ENCODE measurements at places on chromosomes 16 and 17.

GRCh38 chr16:61261315-61261714 is 774.9 kb downstream of the CDH8 start:
- DNase-seq: no peak

- DNase-seq: no peak
Measured at GRCh38 chr17:611202-611601, 103.4 kb downstream of the VPS53 start.

DNA sequence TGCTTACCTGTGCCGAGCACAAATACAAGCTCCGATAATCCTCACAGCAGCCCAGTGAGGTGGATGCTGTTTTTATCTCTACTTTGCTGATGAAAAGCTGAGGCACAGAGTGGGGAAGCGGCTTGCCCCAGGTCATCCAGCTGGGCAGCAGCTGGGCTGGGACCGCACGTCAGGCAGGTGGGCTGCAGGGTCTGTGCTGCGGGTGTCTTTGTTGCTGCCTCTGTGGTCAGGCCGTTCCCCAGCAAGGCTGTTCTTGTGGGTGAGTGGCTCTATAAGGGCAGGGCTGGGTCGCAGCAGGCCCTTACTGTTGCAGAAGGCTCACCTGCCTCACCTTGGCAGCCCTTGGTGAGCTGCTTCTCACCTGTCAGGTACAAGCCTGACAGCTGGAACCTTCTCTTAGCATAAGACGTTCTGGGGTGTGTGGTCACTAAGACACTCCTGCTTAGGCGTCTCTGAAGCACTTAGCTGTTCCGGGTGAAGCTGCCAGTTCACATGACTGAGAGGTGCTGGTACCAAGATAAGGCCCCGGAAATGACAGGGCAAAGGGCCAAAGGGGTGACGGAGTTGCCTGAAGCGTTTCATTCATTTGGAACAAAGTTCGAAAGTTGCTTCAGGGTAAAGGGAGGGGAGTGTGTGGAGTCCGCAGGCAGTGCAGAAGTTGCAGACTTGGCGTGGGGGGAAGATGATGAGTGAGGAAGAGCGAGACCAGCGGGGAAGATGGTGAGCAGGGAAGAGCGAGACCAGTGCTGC is 17.4 kb downstream of the IRF8 start:
- peak; percentile 1 for DNase-seq

DNA sequence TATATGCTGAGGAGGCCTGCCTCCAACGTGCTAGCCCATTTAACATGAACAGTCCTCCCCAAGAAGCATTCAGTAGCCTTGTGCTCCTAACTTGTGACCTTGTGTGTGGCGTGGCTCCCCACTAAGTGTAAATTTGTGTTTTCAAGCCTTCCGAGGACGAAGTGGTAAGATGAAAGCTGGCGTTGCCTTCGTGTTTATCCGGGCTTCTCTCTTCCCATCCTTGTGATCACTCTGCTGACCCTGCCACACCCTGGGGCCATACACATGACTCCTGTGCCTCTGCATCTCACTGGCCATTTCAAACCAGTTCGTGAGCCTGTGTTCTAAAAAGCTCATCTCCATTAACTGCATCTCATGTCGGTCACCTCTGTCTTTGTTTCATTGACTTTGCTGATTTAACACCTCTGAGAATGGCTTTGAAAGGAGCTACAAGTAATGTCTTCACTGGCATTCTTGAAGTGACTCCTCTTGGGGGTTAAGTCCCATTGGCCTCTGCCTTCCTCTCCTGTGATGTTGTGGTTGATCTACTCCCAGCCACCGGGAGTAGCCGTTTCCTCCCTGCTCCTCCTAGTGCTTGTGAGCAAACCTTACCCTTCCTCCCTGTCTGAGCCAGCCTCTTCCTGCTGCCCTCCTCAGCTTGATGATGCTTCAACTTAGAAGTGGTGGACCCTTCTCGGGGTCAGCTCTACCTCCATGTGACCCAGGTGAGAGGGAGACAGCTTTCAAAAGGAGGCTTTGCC is 27.4 kb upstream of the NAGLU start:
- DNase-seq: peak; percentile 94

GRCh38 chr17:34366010-34366409 is 3.0 kb upstream of the CCL1 start:
- no peak for DNase-seq

- DNase-seq: no peak
Measured at GRCh38 chr17:2087597-2088211, 32.8 kb downstream of the HIC1 start.

DNA sequence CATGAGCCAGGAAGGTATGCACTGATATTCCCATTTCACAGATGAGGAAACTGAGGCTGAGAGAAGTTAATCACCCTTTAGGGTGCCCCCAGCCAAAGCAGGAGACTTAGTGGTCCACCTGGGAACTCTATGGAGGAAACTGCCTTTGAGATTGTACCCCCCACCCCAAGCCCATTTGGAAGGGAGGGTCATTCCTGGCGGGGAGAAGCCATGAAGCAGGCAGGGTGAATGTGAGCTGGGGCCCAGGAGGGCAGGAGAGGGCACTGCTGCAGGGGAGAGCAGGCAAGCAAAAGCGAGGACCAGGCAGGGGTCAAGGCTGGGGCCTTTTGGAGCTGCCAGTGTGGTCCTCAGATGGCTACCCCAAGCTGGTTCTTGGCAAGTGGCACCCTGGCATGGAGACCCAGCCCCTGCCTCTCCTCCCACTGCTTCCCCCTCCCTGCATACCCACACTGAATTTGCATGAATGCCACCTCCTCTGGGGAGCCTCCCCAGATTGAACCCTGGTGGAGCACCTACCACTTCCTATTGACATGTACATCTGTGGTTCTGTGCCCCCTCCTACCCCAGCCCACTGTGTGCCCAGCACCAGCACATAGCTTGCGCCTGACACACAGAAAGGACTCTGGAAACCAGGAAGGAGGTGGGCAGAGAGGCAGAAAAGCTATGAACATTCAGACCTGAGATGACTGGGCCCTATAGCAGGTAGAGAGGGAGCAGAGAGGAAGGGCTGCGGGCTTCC is 965 bp upstream of the TMC6 start:
- DNase-seq: no peak

DNA sequence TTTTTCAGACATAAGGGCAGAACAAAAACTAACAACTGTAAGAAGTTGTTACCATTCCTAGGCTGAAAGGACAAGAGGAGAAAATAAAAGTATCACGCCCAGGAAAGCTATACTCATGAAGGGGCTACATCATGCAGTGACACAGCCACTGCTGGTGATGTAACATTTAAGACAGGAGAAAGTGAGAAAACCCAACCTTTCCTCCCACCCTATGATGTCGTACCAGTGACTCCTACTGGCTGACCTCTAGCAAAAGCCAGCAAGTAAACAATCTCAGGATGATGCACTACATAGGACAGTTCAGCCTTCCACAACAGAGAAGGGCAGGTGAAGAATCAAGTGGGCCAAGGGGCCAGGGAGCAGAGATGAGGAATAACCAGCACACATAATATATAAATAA is 14.0 kb upstream of the OR1E2 start:
- no peak for DNase-seq

DNA sequence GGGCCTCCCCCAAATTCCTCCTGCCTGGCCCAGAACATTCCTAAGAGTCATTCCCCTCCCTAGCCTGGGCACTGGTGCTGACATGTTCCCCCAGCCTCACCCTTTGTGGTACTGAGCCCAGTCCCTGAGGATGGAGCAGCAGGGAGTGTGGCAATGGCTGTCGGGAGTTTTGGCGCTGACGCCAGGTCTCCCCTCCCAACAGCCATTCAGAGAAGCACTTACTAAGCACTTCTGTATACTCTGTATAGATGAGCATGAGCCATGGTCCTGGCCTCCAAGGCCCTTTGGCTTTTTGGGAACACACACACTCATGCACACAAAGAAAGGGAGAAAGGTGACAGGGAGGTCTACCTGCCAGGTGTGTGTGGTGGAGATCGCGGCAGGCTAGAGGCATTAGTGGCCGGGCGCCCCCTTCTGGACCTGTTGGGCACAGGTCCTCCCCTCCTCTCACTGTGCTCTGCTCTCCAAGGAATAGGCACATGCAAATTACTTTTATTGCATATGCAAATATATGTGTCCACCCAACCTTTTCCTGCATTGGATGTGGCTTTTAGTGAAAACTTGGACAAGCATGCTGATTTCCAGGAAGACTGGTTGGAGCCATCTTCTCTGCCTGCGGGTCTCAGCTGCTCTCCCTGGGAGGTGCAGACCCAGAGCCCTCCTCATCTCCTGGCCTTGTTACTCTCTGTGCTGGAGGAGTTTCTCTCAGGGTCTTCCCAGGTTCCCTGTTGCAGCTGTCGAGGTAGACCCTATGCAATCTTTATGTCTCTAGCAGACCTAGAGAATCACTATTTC is 17.4 kb upstream of the C17orf107 start:
- DNase-seq: no peak

DNA sequence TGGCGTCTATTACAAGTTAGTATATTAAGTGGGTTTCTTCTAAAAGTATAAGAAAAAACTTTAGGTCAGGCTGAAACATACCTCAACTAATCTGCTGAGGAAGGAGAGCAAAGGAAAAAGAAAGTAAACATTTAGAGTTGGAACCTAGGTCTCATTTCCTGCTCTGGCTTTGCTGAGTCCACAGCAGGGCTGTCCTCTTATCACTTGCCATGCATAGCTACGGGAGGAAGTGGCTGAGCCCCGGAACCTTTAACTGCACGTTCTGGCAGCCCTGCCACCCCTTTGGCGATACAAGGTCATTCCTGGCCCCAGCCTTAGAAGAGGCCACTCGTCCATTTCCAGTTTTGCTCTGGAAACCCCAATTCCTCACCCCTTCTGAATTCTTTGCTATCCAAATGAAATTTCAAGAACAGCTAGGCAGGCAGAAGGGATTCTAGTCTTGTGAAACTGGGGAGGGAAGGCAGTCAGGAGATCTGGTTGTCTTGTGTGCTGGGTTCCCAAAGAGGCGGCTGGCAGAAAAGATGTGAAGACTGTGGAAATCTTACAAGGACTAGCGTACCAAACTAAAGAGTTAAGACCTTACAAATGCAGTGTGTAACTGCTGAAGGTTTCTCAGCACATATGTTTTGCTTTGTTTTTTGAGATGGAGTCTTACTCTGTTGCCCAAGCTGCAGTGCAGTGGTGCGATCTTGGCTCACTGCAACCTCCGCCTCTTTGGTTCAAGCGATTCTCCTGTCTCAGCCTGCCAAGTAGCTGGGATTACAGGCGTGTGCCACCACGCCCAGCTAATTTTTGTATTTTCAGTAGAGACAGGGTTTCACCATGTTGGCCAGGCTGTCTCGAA is 19.1 kb downstream of the WIPI1 start:
- DNase-seq: peak; percentile 53

DNA sequence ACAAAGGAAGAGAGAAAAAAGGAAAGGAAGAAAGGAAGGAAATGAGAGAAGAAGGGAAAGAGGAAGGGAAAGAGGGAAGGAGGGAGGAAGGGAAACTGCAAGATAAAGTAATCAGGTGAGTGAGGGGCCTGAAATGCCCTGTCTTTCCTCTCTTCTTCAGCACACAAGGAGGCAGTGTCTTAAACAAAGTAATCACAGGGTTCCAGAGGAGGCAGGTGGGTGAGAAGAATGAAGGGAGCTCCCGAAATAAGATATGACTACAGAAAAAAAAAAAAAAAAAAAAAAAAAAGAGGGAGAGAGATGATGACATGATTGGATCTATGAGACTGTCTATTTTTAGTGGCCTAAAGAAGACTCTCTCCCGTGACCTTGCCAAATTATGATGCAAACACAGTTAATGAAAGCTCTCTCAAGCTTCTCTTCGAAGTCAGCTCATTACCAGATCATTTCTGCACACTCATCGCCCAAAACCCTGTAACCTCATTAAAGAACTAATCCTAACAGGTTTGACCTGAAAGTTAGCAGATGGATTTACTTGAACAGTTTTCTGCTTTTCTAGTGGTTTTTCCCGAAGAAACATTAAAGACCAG is 53.6 kb downstream of the CDH11 start:
- no peak for DNase-seq

DNA sequence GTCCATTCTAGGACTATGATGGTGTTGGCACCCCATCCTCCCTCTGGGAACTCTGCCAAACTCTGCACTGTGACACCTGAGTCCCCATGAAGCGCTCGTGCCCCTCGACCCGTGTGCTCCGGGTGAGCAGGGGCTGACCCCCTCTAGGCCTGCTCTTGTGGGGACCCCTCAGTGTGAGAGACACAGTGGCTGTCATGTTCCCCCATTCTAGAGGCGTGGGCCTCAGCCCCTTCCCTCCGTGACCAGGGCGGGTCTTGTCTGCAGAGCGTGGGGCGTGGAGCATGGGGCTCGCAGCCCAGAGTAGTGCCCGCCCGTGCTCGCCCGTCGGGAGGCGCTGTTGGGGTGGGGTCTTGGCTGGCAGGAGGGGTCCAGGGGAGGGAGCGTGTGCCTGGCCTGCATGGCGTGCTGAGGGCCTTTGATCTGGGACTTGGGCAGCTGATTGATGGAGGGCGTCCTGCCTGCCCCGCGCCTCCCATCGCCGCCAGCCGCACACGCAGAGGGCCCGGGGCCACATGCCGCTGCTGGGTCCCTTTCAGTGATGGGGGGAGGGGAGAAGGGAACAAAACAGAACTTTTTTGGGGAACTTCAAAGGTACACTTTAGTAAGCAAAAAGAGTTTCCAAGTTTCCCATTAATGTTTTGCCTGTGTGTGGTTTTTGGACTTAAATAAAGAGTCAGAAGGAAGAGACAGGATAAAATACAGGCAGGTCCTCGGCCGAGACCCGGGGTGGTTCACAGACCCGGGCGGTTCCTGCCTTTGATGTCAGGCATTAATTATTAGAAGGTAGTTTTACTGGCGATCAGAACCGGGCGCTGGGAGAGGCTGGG is 22.5 kb downstream of the CENPX start:
- no peak for DNase-seq

- DNase-seq: peak; percentile 45
Measured at GRCh38 chr16:53081032-53081424, 26.2 kb downstream of the CHD9 start.

GRCh38 chr17:30954046-30954830 is 16.6 kb upstream of the RNF135 start:
- DNase-seq: no peak

DNA sequence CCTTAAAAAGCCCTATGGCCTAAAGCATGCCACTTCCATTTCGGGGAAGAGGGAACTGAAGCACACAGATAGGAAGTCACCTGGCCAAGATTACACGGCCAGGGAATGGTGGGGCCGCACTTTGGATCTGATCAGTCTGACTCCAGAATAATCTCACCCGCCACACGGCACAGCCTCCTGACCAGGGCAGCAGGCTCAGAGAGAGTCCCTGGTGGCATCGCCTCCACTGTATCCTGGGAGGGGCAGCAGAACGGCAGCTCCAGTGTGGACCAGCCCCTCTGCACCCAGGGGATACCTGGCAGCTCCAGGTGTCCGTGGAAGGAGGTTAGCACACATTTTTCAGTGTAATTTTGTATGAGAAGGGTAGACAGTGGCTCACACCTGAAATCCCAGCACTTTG is 35.5 kb downstream of the VAC14 start:
- DNase-seq: no peak

DNA sequence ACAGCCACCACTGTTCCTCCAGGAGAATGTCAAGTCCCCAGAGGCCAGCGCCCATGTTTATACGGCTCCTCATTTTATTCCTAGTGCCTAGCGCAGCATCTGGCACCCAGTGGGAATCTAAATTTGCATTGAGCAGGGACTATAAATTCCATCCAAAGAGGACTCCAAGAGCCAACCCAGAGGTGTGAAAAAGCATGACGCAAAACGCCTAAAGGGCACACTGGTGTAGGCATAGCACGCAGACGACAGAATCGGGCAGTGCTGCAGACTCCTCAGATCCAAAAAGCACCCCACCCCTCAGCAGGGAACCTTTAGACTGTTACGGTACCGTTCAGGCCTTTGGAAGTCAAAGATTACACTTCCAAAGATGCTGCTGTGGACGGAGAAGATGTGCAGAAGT is 19.5 kb downstream of the TEKT5 start:
- DNase-seq: no peak

Measured in foreskin melanocyte (primary cell).